Cardiac muscle cell (in vitro differentiated cells and primary cell): ENCODE measurements at places on chromosomes 2 and 18. TPM values are rescaled to one million over a fixed set of nuclear protein-coding genes. Genes with fewer than 3 reads are reported as not detected.
A peak's percentile ranks its signal among the peaks of the same experiment; 100 is the strongest.

LCT gene
- total RNA-seq = 0.03 TPM in 1 of 2 replicates, not detected in the other

TRIM43 gene
- total RNA-seq = not detected in 2 replicates

EML6 gene
- total RNA-seq = 0.89 and 0.92 TPM in 2 replicates

DYNAP gene
- not detected in 2 replicates for total RNA-seq

PFN4 gene
- total RNA-seq = 3.2 TPM in 1 of 2 replicates, not detected in the other

CREG2 gene
- total RNA-seq = 4.3 and 4.9 TPM in 2 replicates

CCNT2 gene
- 24.9 and 27.7 TPM in 2 replicates for total RNA-seq

LHCGR gene
- total RNA-seq = 0.57 TPM in 1 of 2 replicates, not detected in the other

REEP1 gene
- total RNA-seq = 14.6 and 22.7 TPM in 2 replicates

MAP3K19 gene
- not detected in 2 replicates for total RNA-seq

PLGLB1 gene
- total RNA-seq = 0.92 and 2.7 TPM in 2 replicates

VWA3B gene
- 0.09 and 0.67 TPM in 2 replicates for total RNA-seq

TTC31 gene
- 16.8 and 32.9 TPM in 2 replicates for total RNA-seq

DNA sequence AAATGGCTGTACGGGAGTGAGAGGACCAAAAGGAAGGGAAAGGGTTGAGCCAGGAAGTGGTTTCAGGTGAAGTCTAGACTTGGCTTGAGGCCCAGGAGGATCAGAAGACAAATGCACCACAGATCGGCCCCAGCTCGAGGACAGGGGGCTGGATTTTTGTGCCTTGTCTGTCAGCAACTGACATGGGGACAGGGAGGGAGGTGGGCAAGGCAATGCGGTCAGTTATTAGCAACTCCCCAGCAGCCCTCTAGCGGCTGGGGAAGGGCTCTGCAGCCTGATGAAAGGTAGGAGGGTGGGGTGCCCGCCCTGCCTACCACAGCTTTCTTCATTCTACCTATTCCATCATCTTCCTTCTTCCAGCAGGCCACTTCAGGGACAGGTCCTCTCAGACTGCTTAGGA, 50.0 kb downstream of the CPO start:
- DNase-seq = peak; percentile 42

GRCh38 chr2:31962757-31963361, 47.9 kb downstream of the MEMO1 start:
- DNase-seq = no peak

- no peak for DNase-seq
These were observed 10.3 kb downstream of the ITGA6 start for GRCh38 chr2:172437419-172438341.

- no peak for DNase-seq
These were observed 12.4 kb downstream of the ASB1 start for GRCh38 chr2:238438856-238439849.

- peak; percentile 30 for DNase-seq
These were observed 63.3 kb downstream of the BOD1L2 start for GRCh38 chr18:57210107-57210715.

GRCh38 chr2:134202371-134202770, 51.5 kb upstream of the MGAT5 start:
- no peak for DNase-seq

DNA sequence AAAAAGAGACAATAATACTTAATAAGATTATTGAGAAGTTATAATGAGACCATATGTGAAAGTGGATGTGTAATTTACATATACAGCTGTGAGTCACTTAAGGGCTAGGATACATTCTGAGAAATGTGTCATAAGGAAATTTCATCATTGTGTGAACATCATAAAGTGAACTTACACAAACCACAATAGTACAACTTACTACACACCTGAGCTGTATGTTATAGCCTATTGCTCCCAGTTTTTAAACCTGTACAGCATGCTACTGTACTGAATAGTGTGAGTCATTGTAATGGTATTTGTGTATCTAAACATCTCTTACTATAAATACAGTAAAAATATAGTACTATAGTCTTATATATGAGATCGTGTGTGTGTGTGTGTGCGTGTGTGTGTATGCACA, 1420.3 kb upstream of the PIK3C3 start:
- DNase-seq = no peak

DNA sequence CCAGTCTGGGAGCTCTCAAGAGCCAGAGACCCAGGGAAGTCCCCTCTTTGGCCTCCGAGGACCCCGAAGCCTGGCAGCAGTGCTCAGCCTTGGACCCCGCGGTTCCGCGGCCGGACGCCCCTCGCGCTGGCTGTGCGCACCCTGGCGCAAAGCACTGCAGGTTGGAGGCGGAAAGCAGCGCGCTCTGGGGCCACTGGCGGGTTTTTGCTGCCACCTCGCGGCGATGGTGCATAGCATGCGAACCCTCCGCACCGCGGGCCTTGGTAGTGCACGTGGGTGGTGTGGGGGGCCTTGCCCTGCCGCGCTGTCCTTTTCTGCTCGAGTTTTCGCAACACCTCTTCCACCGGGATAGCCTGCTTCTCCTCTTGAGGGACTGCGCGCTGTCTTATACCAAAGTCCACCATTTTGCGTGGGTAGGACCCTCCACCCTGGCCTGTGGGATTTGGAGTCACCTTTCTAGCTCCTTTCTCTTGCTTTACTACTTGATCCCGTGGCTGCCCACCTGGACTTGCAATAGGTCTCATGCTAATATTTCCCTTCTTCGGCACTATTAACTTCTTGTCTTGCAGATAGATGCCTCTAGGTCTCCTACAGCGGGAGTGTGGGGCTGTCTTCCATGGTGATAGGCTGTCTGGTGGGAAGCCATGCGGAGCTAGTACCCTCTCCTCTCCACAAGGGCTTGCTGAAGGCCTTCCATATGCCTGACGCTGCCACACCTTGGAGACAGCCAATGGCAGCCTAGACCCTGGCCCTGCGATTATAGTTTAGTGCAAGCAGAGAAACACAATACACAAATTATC, 14.3 kb downstream of the SIX3 start:
- DNase-seq = peak; percentile 72

GRCh38 chr18:23876921-23877320, 137.6 kb upstream of the TTC39C start:
- DNase-seq = no peak

DNA sequence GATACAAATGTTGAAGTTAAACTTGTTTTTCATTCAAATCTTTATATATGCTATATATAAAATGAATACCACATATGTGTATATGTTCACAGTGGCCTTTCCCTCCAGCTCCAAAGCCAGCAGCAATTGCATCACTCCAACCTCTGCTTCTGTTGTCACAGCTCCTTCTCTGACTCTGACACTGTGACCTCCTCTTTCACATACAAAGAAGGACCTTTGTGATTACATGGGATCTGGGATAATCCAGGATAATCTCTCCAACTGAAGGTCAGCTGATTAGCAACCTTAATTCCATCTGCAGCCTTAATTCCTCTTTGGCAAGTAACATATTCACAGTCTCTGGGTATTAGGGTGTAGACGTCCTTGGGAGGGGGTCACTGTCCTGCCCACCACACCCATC, 8.4 kb downstream of the FLACC1 start:
- no peak for DNase-seq

GRCh38 chr2:33484042-33484621, 7.7 kb downstream of the RASGRP3 start:
- no peak for DNase-seq

- no peak for DNase-seq
These were observed 109.9 kb downstream of the ZNF236 start for GRCh38 chr18:76932026-76932819.

DNA sequence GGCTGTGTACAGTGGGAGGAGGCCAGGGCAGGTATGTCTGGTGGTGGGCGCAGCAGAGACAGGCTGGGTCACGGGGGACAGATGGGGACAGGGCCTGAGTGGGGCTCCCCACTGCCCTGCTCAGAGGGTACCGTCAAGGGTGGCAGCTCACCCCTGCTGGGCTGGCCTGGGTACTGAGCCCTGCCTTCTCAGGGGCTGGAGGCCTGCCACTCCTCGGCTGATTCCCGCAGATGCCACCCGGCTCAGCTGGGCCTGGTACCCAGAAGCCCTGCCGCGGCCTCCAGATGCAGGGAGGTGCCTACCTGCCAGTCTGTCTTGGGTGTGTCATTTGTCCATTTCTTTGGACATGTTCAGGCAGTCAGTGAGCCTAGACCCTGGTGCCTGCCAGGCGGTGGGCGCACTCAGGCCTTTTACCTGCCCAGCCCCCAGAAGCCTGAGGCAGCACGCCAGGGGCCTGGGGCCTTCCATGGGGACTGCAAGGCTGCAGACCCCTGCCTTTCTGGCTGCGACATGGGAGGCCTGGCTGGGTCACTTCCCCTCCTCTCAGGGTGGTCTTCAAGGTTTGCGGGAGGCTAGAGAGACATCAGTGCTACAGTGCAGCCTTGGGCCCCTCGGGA, 3.3 kb downstream of the SNORC start:
- DNase-seq = no peak

DNA sequence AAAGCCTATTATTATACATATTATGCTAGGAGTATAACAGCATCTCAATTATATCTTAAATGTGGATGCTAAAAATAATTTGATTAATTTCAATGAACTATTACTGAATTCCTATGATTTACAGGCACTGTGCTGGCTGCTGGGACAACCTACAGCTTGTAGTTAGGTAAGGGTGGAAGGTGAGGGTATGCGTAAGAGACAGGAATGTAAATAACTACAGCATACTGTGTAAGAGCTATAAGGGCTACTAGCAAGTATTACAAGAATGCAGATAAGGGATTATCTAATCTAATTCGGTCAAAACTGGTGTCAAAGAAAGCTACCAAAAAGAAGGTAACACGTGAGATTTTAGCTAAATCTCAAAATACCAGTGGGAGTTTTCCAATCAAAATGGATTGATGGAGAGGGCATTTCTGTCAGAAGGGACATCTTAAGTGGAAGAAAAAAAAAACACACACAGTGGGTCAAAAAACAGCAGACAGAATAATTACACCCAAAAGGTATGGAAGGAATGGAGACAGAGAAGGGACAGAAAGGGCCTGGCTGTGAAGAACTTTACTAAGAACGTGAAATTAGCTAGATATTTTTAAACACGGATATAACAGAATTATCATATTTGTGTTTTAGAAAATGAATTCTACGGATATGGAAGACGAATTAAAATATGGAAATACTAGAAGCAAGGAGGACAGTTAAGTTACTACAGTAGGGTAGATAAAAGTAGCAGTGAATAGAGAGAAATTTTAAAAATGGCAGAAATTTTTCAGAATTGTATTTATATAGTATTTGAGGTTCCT, 47.1 kb downstream of the STRN start:
- peak; percentile 16 for DNase-seq

DNA sequence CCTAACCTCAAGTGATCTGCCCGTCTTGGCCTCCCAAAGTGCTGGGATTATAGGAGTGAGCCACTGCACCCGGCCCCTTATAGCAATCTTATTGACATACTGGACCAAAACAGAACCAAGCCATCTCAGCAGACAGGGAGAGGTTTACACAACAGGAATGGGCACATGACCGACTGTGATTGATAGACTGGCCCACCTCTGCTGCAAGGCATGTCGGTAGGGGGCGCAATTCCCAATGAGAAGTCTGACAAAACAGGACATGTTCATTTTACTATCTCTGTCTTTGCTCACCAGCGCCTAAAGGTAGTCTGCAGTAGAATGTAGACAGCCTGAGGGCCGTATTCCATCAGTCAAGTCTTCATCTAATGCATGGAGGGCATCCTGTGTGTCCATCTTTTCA, 2.0 kb downstream of the LYPD6B start:
- DNase-seq = no peak

DNA sequence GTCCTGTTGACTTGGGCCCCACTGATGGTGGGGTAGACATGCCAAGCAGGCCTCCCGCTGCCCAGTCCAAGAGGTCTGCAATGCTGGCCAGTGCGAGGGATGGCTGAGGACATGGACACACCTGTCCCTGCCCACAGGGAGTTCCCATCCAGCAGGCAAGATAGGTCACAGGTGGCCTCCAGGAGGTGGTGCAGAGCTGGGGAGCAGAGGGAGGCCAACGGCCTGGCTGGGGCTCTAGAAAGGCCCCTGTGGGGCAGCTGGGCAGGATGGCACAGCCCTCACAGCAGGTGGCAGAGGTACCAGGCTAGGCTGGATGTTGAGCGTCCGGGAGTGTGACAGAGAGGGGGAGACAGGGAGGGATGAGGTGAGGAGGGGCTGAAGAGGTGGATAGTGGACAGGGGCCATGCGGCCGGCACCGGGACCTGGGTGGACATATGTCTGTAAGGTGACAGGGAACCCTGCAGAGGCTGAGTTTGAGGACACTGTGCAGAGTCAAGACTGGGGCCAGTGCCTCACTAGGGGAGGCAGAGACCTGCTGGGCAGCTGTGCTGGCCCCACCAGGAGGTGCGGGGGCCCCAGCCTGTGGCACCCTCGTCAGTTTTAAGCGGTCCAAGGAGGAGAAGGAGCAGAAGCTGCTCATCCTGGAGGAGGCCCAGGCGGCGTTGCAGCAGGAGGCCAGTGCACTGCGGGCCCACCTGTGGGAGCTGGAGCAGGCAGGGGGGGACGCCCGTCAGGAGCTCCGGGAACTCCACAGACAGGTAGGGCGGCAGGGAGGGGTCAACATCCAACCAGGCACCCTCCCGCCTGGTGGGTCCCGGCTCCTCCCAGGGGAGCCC, 34.3 kb upstream of the SNED1 start:
- DNase-seq = no peak
